Tibial artery (tissue), 4 donors: ENCODE measurements at places on chromosomes 16 and 17.

DNA sequence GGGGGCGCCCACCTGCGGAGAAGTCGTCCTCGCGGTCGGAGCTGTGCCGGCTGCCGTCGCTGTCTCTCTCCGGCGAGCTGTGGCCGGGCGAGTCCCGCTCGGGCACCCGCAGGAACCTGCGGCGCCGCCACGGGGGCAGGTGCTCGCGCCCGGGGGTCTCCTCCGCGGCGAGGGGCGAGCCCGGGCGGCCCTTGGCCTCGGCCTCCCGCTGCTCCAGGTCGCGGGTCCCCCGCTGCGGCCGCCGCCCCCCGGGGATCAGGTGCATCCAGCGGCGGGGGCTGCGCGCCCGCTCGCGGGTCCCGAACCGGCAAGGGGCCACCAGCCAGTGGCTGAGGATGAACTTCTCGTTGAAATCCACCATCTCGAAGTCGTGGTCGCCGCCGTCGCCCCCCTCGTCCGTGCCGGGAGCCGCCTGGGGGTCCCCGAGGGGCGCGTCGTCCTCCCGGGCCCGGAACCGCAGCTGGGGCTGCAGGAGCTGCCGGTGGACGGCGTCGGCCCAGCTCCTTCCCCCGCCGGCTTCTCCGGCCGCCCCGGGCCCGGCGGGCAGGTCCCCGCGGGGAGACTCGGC lies 41.4 kb upstream of the BHLHA9 start:
- no peaks in the 10 kb centered on the region for H3K36me3 ChIP-seq
- DNase-seq, result no peak
- peaks cover 60% of the 10 kb centered on the region for H3K27me3 ChIP-seq
- H3K4me1 ChIP-seq, result peaks cover 21% of the 10 kb centered on the region
- H3K27ac ChIP-seq, result no peak overlapping the region

DNA sequence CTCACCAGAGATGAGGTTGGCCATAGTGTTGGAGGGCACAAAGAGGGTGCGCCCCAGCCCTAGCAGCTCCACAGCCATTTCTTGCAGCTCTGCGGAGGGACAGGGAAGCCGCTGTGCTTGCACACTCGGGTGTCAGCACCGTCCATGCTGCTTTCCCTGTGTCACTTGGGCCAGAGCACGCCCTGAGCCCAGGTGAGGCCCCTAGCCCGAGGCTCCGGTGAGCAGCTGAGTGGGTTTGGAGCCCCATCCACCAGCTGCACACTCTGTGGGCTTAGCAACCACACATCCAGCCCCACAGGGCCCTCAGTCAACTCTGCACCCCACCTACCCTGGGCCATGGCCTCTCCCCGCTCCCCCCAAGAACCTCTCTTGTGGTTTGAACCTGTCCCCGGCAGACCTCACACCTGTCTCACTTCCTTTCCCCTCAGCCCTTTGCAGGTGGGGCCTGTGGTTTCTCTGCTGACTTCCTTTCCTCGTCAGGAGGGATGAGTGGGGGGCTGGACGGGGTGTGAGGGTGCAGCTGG lies 20.7 kb downstream of the TMEM235 start:
- DNase-seq, result no peak
- peaks cover 23% of the 10 kb centered on the region for H3K27me3 ChIP-seq

- DNase-seq, result no peak
- peak overlapping the region; percentile 85 for H3K4me3 ChIP-seq
- H3K27ac ChIP-seq, result peak overlapping the region; percentile 74
- peaks cover 10% of the 10 kb centered on the region for H3K4me1 ChIP-seq
- no peaks in the 10 kb centered on the region for H3K36me3 ChIP-seq
- H3K27me3 ChIP-seq, result no peaks in the 10 kb centered on the region
These were observed 513 bp downstream of the CRLF3 start for GRCh38 chr17:30824002-30824355.

DNA sequence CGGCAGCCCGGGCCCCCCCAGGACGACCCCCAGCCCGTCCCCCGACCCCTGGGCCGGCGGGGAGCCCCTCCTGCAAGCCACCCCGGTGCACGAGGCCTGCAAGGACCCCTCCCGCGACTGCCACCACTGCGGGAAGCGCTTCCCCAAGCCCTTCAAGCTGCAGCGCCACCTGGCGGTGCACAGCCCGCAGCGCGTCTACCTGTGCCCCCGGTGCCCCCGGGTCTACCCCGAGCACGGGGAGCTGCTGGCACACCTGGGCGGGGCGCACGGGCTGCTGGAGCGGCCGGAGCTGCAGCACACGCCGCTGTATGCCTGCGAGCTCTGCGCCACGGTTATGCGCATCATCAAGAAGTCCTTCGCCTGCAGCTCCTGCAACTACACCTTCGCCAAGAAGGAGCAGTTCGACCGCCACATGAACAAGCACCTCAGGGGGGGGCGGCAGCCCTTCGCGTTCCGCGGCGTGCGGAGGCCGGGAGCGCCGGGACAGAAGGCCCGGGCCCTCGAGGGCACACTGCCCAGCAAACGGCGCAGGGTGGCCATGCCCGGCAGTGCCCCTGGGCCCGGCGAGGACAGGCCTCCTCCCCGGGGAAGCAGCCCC lies 15.6 kb upstream of the ZFPM1 start:
- DNase-seq, result no peak
- no peaks in the 10 kb centered on the region for H3K27me3 ChIP-seq
- no peaks in the 10 kb centered on the region for H3K4me1 ChIP-seq
